MG63 (cell line): ENCODE measurements at places on chromosomes 3 and 15. TPM values are rescaled to one million over a fixed set of nuclear protein-coding genes. Genes with fewer than 3 reads are reported as not detected.
A peak's percentile ranks its signal among the peaks of the same experiment; 100 is the strongest.

- no peak for DNase-seq
These were observed 48.7 kb upstream of the CRTC3 start for GRCh38 chr15:90481023-90481422.

Gene GRM7
- not detected in 2 replicates for total RNA-seq

Gene KLHL40
- not detected in 2 replicates for total RNA-seq

DNA sequence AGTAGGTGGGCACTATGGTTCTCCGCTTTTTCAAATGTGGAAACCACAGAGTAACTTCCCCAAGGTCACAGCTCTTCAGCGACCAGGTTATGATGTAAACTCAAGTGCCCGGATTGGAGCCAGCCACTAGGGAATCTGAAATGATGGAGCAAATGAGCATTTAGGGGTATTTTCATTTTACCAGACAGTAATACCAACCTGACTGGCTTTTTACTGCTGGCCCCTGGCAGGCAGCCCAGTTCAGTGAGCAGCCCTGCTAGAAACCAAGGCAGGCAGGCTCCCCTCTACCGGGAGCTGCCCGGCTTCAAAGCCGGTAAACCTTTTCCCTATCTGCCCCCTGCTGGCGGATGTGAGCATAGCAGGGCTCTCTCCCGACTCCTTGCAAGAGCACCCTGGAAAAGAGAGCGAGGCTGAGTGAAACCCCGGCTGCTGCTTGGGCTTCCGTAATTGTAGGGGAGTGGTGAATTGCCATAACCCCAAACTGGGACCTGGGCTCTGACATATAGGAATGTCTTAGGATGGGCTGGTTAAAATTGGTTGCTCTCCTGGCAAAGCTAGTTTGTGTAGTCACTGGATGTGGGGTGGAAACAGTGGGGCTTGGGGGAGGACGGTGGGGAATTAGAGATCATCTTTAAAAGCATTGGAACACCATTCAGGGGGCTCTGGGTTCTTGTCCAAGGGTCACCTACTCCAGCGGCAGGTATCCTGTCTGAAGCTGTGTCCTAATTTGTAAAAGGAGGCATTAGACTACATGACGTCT lies 98.0 kb upstream of the TNFAIP8L3 start:
- peak; percentile 87 for DNase-seq

Gene EXOG
- total RNA-seq, result 4.7 and 5.0 TPM in 2 replicates

Gene PLAAT1
- total RNA-seq, result 16.7 and 19.1 TPM in 2 replicates

Gene LMAN1L
- not detected in 2 replicates for total RNA-seq

DNA sequence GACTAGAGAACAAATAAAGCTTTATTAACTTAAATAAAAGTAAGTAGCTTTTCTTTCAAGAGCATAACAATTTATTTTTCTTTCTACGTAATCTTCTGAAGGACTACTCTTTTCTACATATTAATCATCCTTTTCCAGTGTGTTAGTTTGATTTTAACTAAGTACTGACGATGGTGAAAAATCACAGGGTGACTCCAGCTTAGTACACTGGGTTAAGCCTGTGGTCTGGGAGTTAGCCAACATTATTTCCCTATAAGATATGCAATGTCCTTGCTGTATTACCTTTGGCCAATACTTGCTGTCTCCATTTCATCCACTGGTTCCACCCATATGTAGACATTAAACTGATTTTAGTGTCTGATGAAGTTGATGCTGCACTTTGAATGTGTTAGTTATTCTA lies 508.6 kb upstream of the SUCLG2 start:
- DNase-seq, result no peak

DNA sequence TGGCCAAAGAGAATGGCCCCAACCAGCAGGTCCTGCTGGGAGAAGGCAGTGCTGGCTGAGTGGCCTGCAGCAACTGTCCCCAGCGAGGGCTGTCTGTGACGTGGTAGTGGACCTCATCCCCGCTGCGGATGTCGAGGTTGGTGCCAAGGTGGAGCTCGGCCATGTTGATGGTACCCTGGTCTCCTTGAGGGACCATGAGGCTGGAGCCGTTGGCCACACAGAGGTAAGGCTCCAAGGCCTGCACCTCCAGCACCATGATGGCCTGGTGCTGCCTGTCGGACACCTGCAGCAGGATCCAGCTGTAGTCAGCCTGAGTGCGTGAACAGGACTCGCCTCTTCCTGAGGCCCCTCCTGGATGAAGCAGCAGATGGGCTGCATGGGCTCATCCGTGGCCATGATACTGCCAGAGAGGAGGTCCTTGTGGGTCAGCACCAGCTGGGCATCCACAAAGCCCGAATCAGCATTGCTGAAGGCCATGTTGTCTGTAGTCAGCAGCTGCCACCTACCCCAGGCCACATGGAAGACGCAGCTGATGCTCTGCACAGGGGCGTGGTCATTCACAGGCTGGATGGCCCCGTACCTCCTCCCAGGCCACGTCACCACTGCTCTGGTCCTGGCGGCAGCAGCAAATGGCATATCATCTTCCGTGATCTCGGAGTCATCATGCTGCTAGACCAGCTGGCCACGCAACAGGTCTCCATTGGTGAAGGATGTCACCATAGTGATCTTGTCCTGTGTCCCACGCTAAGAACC lies 167.5 kb downstream of the GOLGA6L4 start:
- no peak for DNase-seq

Gene CATSPER2
- total RNA-seq, result 0.46 and 0.52 TPM in 2 replicates

DNA sequence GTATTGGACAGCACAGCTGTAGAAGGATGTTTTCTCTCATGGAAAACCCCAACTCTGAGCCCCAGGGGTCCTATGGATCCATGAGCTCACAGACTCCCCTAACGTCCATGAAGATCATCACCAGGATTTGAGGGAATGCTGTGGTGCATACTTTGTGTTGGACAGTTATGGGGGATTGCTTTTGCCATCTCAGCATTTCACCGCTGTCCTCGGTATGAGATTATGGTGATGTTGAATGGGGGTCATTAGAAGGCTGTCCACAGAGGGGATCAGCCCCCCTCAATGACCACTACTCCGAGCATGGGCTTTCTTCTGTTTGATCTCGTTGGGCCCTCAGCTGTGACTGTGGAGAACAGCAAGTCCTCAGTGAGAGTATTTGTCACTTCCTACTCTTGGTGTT lies 255.2 kb upstream of the CTDSPL start:
- DNase-seq, result no peak

GRCh38 chr3:106629215-106629832 lies 747.9 kb upstream of the CCDC54 start:
- no peak for DNase-seq

Gene CPEB1
- 14.1 and 32.7 TPM in 2 replicates for total RNA-seq

DNA sequence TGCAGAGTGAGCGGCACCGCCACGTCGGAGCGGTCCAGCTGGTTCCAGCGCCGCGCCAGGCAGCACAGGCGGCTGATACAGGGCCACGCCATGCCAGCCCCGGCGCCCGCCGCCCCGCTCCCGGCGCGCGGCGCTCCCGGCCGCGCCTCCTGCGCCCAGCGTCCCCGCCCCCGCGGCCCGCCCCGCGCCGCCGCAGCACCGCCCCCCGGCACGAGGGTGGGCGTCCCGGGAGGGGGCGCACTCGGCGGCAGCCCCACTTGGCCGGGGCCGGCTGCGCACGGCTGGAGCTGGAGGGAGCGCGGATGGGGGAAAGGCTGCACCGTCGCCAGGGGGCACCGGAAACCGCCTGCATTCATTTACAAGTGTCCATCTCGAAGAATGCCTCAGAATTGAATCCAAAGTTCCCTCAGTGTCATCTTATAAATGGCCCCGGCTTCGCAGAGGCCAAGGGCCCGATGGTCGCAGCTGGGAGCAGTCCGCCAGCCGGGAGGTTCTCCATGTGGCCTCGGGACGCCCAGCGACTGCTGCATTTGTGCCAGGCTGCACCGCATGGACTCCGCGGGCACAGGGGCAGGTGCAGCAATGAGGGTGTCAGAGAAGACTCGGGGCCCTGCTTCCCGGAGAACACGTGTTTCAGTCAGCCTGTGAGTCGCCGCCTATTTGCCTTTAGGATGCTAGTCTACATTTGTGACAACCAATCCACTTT lies at the start of gene MAP6D1:
MAP6D1 (minus strand) TSS at position 122 of the 706 bp plus-strand sequence; CDS start at position 92, 30 bp downstream.
- DNase-seq, result peak; percentile 53
